ENCODE measurements at places on chromosomes 1 and 21. TPM values are rescaled to one million over a fixed set of nuclear protein-coding genes. Genes with fewer than 3 reads are reported as not detected.

The KRTAP19-6 gene
- not detected for total RNA-seq

The MXRA8 gene
- 129 TPM for total RNA-seq

DNA sequence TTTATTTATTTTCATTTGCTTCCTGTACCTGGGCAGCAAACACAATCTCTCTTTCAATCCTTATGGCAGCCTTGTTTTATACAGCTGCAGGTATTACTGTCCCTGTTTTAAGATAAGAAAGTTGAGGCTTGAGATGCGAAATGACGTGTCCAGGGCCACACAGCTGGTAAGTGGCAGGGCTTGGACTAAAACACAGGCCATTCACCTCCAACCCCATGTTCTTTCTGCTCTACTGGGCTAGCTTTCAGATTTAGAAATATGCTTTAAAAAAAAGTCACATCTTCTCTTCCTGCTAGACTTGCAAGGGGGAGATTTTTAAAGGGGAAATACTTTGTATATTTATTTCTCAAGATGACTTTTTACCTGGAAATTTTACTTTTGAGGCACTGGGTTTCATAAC is 62.8 kb downstream of the CNST start:
- DNase-seq, result no peak

DNA sequence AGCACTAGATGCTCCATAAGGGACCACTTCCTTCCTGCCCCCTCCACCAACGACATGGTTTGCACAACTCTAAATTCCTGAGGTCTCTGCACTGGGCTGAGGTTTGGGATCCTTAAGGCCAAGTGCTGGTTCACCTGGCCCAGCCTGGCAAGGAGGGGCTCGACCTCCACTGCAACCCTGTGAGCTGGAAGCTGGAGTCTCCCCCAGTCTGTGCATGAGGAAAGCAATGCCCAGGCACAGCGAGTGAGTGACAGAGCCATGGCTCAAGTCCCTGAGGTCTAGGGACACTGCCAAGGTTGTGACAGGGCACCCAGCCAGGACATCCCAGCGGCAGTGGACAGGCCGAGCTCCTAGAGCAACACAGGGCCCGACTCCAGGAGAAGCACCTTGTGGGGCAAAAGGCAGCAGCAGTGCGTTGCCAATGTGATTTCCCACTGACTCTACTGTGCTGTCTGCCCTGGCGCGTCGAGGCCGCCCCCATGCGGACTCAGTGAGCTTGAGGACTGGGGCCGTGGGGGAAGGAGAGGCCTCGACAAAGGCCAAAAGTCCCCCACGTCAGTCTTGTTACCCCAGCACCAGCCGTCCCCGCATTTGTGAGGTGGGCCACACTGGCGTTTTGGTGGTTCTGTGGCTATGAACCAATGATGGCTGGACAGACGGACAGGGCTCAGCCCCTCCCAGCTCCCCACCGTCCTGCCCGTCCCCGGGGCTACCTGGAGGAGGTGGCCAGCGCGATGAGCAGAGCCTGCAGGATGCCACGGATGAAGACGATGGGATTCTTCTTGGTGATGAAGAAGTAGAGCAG is 30.0 kb downstream of the PODN start:
- no peak for DNase-seq

DNA sequence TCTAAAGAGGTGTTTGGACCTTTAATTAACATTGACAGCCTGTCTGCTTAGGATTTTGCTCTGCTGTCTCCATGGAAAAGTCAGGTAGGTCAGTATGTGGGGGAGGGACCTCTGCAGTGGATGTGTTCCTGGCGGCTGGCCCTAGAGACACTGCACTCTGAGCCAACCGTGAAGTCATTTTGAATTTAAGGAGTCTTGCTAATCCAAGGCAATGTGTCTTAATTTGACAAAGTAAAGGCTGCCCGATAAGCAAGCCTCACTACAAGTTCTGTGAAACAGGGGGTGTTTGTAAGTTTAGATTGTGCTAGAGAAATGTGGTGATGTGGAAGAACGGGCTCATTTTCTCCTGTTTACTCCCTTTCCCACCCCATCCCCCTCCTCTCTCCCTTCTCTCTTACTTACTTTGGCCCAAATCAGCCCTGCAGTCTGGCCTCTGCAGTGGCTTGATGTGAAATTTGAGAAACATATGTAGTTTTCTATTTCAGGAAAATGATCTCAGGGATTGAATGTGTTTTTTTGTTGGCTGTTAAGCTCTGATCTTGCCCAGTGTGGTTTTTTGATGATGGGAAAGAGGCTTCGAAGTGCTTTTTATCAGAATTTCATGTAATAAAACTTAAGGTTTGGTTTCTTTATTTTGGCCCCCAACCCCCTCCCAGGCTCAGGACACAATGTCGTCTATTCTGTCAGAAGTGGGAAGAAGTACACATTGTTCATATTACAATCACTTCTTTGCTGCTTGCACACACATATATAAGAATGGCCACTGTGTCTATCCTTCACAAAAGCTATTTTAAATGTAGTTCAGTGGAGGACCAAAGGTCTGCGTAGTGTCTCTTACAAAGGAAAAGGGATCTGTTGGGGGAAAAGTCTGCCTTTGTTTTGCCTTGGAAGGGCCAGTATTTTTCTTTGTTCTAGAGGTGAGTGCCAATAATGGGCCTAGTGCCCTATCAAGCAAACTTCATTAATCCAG is 96.6 kb downstream of the FGGY start:
- DNase-seq, result peak; percentile 94

DNA sequence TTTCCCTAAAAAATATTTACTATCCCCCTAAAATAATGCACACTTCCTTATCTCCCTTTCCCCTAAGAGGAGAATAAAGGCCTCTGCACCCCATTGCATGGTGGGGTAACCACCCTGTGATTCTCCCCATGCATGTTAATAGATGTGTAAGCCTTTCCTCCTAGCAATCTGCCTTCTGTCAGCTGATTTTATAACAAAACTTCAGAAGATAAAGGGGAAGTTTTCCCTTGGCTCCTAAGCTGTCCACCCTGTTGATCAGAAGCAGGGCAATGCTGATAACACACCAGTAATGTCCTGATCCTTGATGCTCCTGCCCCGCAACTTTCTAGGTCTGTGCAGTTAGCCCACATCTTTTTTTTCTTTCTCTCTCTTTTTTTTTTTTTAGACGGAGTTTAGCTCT is 11.4 kb upstream of the RNF187 start:
- no peak for DNase-seq

DNA sequence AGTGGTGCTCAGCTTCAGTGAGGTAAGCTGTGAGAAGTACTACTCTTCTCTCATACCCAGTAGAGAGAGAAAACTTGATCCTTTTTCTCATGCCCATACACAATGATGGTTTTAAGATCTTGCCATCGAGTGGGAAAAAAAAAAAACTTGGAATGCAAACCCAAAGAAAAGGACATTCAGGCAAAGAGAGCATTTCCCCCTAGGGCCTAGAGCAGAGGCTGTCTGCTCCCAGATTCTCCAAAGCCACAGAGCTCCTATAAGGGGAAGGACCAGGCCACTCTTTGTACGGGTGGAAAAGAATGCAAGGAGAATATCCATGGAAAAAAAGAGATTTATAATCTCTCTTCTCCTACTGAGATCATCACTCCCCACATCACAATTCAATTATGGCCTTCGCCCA is 34.9 kb downstream of the MROH9 start:
- DNase-seq, result no peak
